ENCODE measurements at places on chromosomes 1 and 21.

DNA sequence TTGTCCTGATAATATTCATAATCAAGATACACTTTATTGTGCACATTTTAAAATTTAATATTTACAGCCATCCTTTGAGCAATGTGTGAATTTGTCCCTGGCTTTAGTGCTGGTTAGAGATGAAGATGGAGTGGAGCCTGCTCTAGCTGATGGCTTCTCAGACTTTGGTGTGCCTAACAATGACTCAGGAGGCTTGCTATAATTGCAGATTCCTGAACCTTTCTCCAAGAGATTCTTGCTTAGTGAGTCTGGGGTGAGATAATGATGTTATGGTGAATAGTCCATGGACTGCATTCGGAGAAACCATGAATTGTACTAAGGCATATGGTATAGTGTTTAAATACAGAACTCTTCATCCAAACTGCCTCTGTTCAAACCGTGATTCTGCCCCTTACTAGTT, 307.1 kb downstream of the PAPPA2 start:
- no peak for DNase-seq

GRCh38 chr1:93805027-93805610, 73.9 kb downstream of the DNTTIP2 start:
- DNase-seq, result no peak

DNA sequence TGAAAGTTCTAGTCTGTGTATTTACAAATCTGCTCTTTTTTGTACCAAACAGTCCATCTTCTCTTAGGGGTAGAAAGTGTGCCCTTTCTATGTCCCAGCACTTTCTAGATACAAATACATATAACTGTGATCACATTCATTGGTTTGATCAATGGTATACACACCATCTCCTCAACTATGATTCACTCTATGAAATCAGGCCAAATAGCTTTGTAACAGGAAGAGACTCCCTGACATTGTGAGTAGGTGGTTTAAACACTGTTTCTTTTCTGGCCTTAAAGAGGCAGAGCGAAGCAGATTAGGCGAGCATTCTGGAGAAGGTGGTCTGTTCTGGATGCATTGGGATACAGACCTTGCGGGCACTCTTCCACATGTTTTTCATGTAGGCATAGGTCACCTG, 39.3 kb upstream of the EXOSC10 start:
- no peak for DNase-seq

GRCh38 chr1:178796013-178796412, 71.0 kb downstream of the RALGPS2 start:
- DNase-seq, result no peak

All from GM19239 (cell line).